ENCODE measurements at places on chromosomes 7 and 10. TPM values are rescaled to one million over a fixed set of nuclear protein-coding genes. Genes with fewer than 3 reads are reported as not detected.

The LRRC18 gene
- total RNA-seq = not detected

The CRYGN gene
- total RNA-seq = 3.9 TPM

The CUBN gene
- total RNA-seq = 27.6 TPM

The CALML3 gene
- not detected for total RNA-seq

The PDE1C gene
- total RNA-seq = 23.3 TPM

The PPIA gene
- 637 TPM for total RNA-seq

The EPHA1 gene
- total RNA-seq = 0.22 TPM

The OR2A42 gene
- total RNA-seq = 0.27 TPM

The TSPAN33 gene
- 11.8 TPM for total RNA-seq

The TSPAN14 gene
- total RNA-seq = 103 TPM

The CNNM1 gene
- not detected for total RNA-seq

The SPDYE5 gene
- not detected for total RNA-seq

The TUBB8 gene
- total RNA-seq = not detected

The MRLN gene
- total RNA-seq = not detected

The CHAT gene
- total RNA-seq = not detected

The OPN4 gene
- total RNA-seq = 0.18 TPM

The TRIM24 gene
- 14.8 TPM for total RNA-seq

The TMEM229A gene
- 0.27 TPM for total RNA-seq

The CYP3A7 gene
- total RNA-seq = not detected

The ZPBP gene
- total RNA-seq = not detected

The MNX1 gene
- not detected for total RNA-seq

The HPSE2 gene
- 1.7 TPM for total RNA-seq

The CALD1 gene
- 534 TPM for total RNA-seq

GRCh38 chr10:77967611-77968022 lies 41.1 kb upstream of the DLG5 start:
- DNase-seq = no peak

GRCh38 chr10:48231699-48232315 lies 42.7 kb downstream of the FRMPD2 start:
- no peak for DNase-seq

DNA sequence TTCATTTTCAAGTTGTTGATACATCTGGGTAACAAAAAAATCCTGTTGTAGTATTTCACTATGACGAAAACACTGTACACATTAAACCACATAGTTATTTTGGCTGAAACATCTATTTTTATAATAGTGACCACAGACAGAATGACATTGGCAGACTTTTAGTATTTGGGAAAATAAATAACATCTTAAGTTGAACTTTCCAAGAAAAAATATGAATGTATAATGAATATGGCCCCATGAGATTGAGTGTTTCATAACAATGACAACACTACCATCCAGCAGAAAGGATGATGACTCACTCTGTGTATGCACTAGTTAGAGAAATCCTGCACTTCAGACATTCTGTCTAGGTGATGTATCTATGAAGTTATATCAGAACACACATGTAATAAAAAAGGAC lies 118.1 kb downstream of the SEMA3D start:
- no peak for DNase-seq

DNA sequence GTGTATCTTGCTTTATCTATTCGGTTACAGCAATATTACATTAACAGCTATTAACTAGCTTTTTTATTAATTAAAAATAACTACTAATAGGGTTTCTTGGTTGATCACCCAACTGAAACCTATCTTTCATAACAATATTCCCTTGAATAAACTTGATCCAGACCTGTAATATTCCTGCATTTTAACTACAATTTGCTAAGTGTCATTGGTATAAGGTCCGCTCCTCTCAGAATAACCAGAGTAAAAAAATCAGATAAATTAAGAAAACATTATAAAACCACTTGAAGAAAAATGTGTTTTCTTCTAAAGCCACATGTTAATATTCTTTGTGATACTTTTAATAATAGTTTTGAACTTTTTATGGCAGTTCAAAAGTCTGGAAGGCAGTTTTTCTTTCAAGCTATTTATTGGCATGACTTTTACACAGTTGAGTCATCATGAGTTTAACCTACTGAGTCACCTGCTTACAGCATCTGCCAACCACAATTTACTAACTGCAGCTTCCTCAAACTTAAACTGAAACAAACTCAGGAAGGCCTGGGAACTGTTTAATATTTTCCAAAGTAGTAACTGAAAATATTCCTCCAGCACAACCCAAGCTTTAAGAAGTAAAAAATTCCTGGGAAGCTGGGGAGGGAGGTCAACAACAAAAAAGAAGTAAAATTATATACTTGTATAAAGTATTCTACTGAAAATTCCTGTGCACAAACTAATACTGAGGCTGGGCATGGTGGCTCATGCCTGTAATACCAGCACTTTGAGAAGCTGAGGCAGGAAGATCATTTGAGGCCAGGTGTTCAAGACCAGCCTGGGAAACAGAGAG lies 103.2 kb downstream of the NRBF2 start:
- no peak for DNase-seq

DNA sequence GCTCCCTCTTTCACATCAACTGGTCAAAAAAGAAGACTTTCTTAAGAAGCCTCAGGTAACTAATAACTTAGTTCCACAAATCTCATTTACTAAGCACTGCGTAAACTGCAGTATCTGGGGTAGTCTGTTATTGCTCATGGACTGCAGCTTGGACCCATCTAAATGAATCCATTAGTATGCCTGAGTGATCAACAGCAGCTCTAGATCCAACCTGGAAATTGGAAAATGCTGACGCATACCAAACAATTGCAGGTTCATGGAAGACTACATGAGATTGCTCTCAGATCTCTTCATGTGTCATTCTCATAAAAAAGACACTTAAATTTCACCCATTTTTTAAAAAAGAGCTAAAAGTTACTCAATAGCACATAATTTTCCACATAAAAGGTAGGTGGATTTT lies 121.6 kb downstream of the IDE start:
- no peak for DNase-seq

GRCh38 chr7:37488163-37488764 lies 39.6 kb upstream of the ELMO1 start:
- DNase-seq = no peak

GRCh38 chr7:2950578-2950977 lies 93.1 kb downstream of the CARD11 start:
- no peak for DNase-seq

GRCh38 chr7:94042381-94042780 lies 38.2 kb upstream of the BET1 start:
- no peak for DNase-seq

GRCh38 chr7:51477323-51477722 lies 160.7 kb upstream of the COBL start:
- DNase-seq = no peak

DNA sequence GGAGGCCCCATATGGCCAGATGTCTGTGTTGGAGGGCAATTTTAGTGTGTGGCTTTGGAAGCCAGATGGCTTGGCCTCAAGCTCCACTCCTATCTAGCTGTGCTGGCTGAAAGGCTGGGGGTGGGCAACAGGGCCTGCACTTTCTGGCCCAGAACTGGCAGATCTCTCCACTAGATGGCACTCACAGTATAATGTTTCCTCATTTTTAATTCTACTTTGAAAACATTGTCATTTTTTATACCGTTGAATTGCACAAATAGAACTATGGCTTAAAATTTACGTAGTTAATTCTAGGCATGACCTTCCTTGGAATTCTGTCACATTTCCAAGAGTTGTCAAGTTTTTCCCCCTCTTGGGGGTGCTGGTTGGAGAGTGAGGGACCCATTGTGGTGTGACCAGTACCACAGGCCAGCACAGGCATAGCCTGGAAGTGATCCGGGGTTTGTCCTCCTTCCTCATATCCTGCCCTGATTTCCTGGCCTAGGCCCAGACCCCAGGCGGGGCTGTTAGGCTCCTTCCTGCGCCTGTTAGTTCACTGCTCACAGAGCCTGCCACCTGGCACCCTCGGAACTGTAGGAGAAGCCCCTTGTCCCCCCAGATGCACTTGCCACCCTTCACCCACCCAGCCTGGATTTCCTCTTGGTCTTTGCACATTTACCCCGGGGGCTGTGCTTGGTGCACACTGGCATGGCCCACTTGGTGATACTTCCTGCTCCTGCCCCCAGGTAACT lies 52.8 kb downstream of the ARHGAP22 start:
- DNase-seq = peak; percentile 57

- no peak for DNase-seq
These were observed 45.5 kb downstream of the VOPP1 start for GRCh38 chr7:55526770-55527169.

DNA sequence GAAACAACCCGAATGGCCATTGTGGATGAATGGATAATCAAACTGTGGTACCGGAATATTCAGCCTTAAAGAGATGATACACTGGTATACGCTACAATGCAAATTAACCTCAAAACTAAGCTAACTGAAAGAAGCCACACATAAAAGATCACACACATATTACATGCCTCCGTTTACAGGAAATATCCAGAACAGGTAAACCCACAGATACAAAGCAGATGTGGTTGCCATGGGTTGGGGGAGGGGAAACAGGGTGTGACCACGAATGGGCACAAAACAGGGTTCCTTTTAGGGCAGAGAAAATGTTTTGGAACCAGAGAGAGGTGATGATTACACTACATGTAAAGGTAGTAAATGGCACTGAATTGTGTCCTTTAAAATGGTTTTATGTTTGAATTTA lies 16.6 kb downstream of the ESYT2 start:
- no peak for DNase-seq

GRCh38 chr10:78118591-78118990 lies 84.9 kb downstream of the RPS24 start:
- no peak for DNase-seq

GRCh38 chr10:22736134-22736533 lies 21.8 kb upstream of the PIP4K2A start:
- no peak for DNase-seq

DNA sequence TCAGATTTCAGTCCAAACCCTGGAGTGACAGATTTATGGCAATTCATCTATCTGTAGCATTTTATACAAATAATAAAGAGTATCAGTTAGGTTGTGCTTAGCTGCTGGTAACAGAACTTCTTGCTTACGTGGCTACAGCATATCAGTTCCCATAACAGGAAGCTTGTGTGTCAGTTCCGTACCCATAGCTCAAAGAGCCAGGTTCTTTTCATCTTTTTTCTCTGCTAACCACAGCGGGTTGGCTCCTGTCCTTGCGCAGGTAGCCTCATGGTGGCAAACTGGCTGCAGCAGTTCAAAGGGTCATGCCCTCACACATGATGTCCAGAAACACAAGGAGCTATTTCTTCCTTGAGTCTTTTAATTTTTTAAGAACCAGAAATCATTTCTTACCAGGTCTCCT lies 1041.8 kb downstream of the GATA3 start:
- DNase-seq = no peak

- DNase-seq = no peak
These were observed 52.8 kb upstream of the ANTXRL start for GRCh38 chr10:46234026-46234425.

DNA sequence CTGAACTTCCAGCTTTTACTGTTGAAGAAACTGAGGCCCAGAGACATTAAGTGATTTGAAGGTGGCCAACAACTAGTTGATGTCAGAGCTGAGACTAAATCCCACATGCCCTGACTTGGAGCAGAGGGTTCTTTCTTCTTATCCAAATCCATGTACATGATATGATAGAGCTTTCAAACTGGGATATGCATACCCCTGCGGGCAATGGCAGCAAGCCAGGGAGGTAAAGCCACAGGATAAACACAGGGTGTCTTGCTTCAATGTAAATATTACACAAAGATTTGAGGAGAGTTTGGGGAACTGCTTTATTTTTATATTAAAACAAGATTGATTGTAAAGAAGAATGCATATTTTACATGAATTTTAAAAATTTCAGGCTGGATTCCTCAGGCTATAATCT lies 2.3 kb upstream of the LRRC72 start:
- no peak for DNase-seq

- DNase-seq = no peak
These were observed 60.2 kb upstream of the ADGRA1 start for GRCh38 chr10:133027482-133027881.

GRCh38 chr7:150799156-150799555 lies 1.0 kb downstream of the TMEM176B start:
- DNase-seq = no peak

- no peak for DNase-seq
These were observed 177.0 kb upstream of the SP8 start for GRCh38 chr7:20963556-20964280.

DNA sequence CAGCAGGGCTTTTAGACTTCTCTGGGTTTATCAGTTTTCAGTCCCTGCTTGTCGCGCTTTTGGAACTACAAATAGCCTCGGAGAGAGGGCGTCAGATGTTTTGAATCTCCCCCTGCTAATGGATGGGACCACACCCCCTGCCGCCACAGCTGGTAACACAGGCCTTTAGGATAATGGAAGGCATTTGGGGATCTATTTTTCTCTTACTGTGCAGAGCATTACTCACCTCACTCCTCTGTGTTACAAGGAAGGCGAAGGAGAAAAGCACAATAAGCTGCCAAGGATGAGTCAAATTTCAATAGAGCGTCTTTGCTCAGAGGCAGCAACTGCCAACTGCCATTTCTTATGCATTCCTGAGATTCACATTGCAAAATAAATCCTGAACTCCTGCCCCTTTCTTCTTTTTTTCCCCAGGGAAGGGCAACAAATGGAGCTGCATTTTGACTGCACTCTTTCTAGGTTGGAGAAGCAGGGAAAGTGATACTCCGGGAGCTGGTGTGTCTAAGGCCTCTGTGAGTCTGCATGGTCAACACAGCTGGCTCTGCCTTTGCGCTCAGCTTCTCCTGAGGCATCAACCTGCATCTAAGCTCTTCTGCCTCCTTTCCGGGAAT lies 31.5 kb upstream of the SMNDC1 start:
- no peak for DNase-seq

GRCh38 chr7:26451997-26452396 lies 160.3 kb downstream of the SNX10 start:
- DNase-seq = no peak

- DNase-seq = no peak
These were observed 897.2 kb downstream of the CNTNAP2 start for GRCh38 chr7:147013825-147014224.

DNA sequence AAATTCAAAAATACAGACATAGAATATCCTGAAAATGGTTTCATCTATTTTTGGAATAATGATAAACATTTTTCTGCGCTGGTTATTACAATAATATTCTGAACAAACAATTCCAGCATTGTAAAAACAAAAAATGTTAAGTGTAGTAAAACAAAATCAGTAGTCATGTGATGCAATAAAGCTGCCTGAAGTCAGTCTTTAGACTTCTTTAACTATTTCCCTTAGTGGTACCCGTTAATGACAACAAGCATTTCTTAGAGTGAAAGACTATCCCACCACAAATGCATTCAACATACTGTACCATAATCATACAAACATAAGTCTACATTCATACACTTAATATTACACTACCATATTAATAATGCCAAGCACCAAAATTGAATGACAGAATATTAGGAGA lies 1.6 kb downstream of the SKAP2 start:
- DNase-seq = no peak

DNA sequence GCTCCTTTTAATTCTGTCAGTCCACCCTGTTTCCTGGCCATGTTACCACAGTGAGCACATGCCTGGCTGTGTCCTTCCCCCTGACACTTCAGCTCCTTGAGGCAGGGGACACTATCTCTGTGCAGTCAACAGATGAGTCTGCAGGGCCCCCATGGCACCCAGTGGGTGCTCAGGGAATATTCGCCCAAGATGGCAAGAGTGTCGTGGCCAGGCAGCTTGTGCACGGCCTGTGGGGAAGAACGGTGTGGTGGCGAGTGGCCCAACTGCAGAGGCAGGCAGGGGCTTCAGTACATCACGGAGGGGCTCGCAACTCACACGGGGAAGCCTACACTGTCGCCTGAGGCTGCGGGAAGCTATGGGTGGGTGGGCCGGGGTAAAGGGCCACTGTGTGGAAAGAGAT lies 91.1 kb downstream of the TRRAP start:
- no peak for DNase-seq

- no peak for DNase-seq
These were observed 2.4 kb downstream of the UCMA start for GRCh38 chr10:13231808-13232207.
